ENCODE measurements at places on chromosomes 5 and 9. TPM values are rescaled to one million over a fixed set of nuclear protein-coding genes. Genes with fewer than 3 reads are reported as not detected.

- no peak for DNase-seq
Measured at GRCh38 chr9:120951960-120952618, 25.5 kb upstream of the TRAF1 start.

DNA sequence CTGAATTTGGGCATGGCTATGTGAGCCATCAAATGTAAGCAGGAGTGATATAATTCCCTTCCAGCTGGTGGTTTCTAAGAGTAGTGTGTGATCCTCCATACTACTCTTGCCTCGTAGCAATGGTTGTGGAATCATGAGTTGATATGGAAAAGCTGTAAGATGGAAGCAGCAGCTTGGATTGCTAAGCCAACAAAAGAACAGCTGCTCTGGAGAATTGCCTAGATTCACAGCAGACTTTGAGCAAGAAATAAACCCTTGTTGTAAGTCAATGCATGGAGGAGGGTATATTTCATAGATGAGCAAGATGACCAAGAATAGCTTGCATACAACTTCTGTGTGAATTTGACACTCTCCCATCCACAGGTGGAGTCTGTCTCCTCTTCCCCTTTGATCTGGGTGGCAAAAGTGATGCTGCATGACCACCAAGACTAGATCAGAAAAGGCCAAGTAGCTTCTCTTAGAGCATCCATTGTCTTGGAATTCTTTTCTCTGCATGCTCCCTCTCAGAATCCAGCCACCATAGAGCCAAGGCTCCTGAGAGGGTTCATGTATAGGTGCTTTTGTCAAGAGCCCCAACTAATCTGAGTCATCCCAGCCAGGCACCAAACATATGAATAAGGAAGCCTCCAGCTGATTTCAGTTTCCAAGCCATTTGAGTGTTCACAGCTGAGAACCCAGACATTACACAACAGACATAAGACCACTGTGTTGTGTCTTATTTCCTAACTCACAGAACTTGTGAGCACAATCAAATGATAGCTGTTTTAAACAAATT is 79.0 kb downstream of the PRLR start:
- no peak for DNase-seq

GRCh38 chr9:97293207-97293721 is 14.2 kb upstream of the CCDC180 start:
- peak; percentile 31 for DNase-seq

DNA sequence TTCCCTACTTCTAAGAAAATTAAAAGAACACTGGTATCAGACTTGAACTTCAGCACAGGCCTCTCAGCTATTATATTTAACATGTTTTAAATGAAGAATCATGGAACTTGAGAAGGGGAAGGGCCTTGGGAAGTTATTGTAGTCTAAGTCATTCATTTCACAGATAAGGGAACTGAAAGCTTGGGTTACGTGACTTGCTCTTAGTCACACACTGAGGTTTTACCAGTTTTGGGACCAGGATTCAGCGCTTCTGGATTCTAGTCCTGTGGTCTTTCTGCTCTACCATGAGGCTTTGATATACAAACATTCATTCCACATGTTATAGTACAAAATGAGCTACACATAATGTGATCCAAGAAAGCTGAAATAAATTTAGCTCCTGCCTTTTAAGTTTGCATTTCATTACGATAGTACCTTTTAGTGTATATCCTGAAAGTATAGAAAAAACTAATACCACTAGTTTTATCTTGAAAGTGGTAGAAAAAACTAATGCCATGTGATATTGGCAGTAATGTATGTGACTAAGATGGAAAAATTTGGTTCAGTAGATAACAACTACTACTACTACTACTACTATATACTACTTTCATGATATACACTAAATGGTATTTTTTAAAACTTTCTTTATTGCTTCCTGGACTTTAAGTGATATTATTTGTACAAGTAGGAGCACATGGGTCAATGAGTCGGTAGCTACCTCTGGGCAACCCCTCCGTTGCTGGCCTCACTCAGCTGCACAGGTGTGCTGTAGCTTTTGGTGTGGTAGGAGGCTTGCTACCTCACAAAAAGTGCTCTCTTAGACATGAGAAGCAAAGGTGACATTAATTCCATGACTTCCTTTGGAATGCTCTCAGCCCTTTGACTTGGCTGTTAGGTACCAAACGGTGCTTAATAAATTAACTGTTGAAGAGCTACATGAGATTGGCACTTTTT is 40.7 kb downstream of the F2RL2 start:
- DNase-seq, result no peak

GRCh38 chr5:153476767-153477166 is 13.7 kb upstream of the GRIA1 start:
- no peak for DNase-seq

SYK gene
- total RNA-seq, result 2.8 TPM
